ENCODE measurements at places on chromosomes 3 and 15.

- DNase-seq = no peak
These were observed 993.4 kb downstream of the NAALADL2 start for GRCh38 chr3:175852560-175852959.

DNA sequence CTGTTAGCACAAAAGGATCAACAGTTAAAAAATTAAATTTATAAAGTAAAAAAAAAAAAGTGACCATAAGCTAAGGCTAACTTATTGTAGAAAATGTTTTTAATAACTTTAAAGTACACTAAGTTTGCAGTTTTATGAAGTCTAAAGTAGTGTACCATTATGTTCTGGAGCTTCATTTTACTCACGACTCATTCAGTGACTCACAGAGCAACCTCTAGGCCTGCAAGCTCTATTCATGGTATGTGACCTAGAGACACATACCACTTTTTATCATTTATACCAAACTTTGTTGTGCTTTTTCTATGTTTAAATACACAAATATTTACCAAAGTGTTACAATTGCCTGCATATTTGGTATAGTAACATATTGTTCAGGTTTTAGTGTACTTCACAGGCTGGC lies 1552.3 kb downstream of the OTOL1 start:
- DNase-seq = no peak

- DNase-seq = no peak
These were observed 61.6 kb downstream of the MEIS2 start for GRCh38 chr15:37038716-37039106.

GRCh38 chr15:29920515-29920914 lies 98.2 kb upstream of the TJP1 start:
- no peak for DNase-seq

DNA sequence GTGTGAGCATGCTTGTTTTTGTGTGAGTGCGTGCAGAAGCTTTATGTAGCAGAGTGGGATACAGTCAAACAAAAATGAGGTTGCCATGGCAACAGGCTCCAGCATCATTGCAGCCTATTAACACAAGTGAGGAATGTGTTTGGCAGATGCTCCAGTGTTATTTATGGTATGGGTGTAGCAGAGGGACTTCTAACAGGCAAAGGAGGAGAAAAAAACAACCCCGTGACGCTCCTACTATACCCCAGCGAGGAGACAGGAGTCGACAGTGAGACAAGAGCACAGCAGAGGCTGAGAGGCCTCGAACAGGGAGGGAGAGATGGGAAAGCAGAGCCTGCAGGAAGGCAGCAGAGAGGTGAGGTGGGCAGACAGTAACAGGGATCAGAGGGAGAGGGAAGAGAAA lies 4.9 kb downstream of the ADCY5 start:
- DNase-seq = no peak

Measured in activated naive CD4-positive, alpha-beta T cell (primary cell).